A673 (cell line): ENCODE measurements at places on chromosomes 13 and 19. TPM values are rescaled to one million over a fixed set of nuclear protein-coding genes. Genes with fewer than 3 reads are reported as not detected.

DNA sequence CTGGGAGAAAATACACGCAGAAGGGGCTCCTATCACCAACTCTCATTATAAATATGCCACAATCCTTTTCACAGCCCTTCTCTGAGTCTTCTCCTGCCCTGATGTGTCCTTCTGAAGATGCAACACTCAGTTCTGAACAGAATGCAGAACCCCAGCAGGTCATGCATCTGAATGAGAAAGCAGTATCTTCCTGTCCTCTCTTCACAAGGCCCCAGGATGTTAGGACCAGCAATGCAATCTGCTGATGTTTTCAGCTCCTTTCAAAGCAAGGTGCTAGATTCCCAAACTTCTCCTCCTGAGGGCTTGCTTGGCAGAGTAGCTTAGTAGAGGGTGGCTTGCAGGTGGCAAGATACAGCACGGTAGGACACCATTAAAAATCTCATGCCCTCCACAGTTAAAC lies 22.3 kb upstream of the DOCK9 start:
- no peak for DNase-seq

- no peak for DNase-seq
Observed at GRCh38 chr13:68808456-68808855, 1299.2 kb upstream of the ATXN8OS start.

DNA sequence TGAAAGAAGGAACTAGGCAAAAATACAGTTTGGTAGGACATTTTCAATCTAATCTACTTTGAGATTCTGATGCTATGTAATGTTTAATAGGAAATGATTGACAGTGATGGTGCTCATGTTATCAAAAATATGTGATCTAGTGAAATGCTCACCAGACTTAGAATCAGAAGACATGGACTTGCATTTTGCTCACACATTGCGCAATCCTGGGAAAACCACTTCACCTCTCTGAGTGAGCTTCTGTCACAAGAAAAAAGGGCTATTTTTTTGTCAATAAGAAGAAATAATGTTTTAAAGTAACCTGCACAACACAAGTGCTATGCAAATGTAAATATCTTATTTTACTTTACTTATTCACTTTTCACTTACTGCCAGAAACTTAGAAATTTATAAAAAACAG lies 380.9 kb upstream of the HTR2A start:
- no peak for DNase-seq

- peak; percentile 83 for DNase-seq
Observed at GRCh38 chr13:27043013-27043412, 128.6 kb downstream of the USP12 start.

DNA sequence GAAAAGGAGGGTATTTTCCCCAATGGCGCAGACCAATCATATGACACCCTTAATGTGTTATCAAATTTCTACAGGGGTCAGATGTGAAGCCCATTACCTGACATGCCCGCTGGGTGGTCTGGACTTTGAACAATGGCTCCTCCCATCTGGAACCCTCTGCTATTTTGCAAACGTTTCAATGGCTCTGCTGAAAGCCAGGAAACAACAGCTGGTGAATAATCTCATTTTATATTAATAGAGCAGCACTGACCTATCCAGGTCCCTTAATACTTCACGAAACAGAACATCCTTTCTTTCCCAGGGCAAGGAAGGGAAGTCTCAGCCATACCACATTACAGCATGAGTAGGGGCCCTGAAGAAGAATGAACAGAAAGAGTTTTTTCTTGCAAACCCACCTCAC lies 20.3 kb upstream of the KPNA3 start:
- no peak for DNase-seq

GRCh38 chr19:33490041-33490451 lies 31.5 kb downstream of the PEPD start:
- no peak for DNase-seq

GRCh38 chr19:2806736-2807378 lies 12.8 kb upstream of the ZNF554 start:
- no peak for DNase-seq

DNA sequence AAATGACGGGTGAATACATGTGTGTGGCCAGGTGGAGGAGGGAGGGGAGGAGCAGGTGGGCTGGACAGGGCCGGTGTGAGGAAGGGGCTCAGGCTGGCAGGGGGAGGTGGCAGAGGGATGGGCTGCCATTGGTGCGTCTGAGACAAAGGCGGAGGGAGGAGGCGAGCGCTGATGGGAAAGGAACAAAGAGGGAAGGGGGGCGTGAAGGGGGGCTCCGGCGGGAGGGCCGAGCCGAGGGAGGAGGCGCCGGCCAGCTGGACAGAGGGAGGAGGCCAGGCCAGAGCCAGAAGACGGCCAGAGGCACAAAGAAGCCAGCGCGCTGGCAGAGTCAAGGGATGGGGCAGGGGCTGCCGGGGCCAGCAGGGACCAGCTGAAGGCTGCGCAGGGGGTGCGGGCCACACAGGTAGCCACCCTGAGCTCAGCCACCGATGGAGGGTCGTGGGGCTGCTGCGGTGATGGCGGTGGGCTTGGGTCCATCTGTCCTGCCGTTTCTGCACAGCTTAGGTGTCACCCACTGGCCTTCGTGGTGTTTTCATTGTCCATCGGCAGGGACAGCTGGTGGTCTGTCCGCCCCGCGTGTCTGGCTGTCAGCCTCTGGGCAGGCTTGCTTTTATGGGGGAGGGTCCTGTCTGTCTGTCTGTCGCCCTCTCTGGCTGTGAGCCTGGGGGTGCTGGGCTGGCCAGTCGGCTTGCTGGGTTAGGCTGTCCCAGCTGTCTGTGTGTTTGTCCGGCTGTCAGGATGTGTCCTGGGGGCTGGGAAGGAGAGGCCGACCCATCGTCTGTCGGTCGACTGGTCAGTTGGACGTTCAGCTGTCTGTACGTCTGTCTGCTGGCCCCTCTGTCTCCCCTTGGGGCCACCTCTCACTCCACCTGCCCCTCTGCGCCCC lies 2.2 kb downstream of the APC2 start:
- no peak for DNase-seq

The SYNE4 gene
- total RNA-seq = 0.70 TPM in 1 of 2 replicates, not detected in the other

- DNase-seq = no peak
Observed at GRCh38 chr13:75295201-75295600, 186.8 kb downstream of the TBC1D4 start.
